ENCODE measurements at places on chromosomes 2 and 18. TPM values are rescaled to one million over a fixed set of nuclear protein-coding genes. Genes with fewer than 3 reads are reported as not detected.
A peak's percentile ranks its signal among the peaks of the same experiment; 100 is the strongest.

Gene SLC4A3
- total RNA-seq = 1.8 TPM

DNA sequence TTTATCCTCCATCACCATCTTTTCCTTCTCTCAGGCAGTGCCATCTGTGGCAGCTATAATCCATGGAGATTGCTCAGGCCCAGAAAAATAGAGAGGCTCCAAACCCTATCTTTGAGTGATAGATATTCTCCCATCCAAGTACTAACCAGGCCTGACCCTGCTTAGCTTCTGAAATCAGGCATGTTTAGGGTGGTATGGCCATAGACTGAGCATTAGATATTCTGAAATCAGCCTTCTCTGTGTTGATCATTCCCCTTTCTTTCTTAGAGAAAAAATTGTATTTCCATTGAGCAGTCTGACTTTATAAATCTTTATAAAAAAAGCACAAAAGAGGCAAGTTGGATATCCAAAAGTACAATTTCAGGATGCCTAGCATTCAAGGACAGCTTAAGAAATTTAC, 131.5 kb upstream of the ACVR2A start:
- no peaks in the 10 kb centered on the region for H3K4me1 ChIP-seq
- no peaks in the 10 kb centered on the region for H3K27me3 ChIP-seq
- no peaks in the 10 kb centered on the region for H3K36me3 ChIP-seq
- no peak overlapping the region for H3K27ac ChIP-seq

DNA sequence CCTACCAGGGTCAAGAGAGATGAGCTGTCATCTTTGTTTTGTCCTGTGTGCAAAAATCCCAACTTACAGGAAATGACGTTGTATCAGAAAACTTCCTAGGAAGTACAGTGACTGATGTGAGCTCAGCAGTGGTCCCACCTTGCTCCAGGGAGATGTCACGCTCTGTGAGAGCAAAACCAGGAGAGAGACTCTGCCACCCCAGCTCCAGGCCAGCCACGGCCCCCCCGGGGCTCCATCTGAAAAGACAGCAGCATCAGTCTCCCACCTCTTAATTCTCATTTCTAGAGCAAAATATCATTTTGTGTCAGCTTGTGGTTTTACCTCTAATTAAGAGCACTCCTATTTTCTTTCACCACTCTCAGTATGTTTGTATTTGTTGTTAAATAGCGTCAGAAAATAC, 57.5 kb downstream of the MYL12B start:
- H3K4me3 ChIP-seq = no peak overlapping the region
- H3K36me3 ChIP-seq = no peaks in the 10 kb centered on the region

GRCh38 chr2:60347781-60348180, 205.7 kb downstream of the BCL11A start:
- H3K27me3 ChIP-seq = no peaks in the 10 kb centered on the region
- no peaks in the 10 kb centered on the region for H3K36me3 ChIP-seq
- no peaks in the 10 kb centered on the region for H3K4me1 ChIP-seq
- no peak overlapping the region for H3K27ac ChIP-seq
- DNase-seq = no peak
- no peak overlapping the region for H3K4me3 ChIP-seq

Gene COLEC12
- 9.5 TPM for total RNA-seq

Gene NPC1
- total RNA-seq = 21.6 TPM

- no peaks in the 10 kb centered on the region for H3K4me1 ChIP-seq
- H3K36me3 ChIP-seq = no peaks in the 10 kb centered on the region
Observed at GRCh38 chr18:46718501-46719341, 38.1 kb downstream of the ST8SIA5 start.

DNA sequence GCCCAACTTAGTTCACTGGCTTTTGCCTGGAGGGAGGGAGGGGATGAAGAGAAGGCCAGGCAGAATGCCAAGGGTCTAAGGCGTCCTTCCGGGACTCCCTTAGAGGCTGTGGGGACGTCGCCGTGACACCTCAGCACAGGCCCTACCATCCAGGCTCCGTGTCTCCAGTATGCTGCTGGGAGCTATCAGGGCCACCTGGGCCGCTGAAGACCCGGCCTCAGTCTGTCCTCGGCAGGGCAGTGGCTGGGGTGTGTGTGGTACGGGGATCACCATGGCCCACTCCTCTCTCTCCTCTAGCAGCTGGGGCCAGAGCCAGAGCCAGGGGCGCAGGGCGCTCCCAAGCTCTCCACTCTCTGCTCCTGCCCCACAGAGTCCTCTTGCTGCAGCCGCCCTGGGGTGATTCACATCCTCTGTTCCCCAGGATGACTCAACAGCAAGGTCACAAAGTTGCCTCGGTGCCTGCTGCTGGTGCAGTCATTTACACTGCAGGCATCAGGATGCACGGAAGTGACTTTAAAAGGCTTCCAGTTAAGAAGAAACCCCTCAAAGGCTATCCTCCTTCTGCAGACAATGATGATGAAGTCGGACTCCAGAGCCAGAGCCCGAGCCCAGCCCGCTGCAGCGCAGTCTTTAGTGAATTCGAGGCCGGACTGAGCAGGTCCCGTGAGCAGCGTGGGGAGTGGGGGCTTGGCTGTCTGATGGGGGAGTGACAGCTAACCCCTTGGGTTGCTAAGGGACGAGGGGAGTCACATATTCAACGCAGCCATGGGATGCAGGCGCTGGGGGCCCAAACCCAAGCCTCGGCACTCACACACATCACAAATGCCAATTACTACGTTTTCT, 31.9 kb downstream of the SNORC start:
- no peak overlapping the region for H3K4me3 ChIP-seq
- H3K36me3 ChIP-seq = no peaks in the 10 kb centered on the region
- no peak overlapping the region for H3K27ac ChIP-seq
- H3K27me3 ChIP-seq = no peaks in the 10 kb centered on the region
- no peaks in the 10 kb centered on the region for H3K4me1 ChIP-seq
- DNase-seq = no peak

Gene PID1
- total RNA-seq = 38.4 TPM

Gene DSG4
- total RNA-seq = not detected

- no peak overlapping the region for H3K4me3 ChIP-seq
- H3K27me3 ChIP-seq = no peaks in the 10 kb centered on the region
- no peaks in the 10 kb centered on the region for H3K36me3 ChIP-seq
- no peaks in the 10 kb centered on the region for H3K4me1 ChIP-seq
Observed at GRCh38 chr2:2862386-2862785, 515.2 kb downstream of the EIPR1 start.

DNA sequence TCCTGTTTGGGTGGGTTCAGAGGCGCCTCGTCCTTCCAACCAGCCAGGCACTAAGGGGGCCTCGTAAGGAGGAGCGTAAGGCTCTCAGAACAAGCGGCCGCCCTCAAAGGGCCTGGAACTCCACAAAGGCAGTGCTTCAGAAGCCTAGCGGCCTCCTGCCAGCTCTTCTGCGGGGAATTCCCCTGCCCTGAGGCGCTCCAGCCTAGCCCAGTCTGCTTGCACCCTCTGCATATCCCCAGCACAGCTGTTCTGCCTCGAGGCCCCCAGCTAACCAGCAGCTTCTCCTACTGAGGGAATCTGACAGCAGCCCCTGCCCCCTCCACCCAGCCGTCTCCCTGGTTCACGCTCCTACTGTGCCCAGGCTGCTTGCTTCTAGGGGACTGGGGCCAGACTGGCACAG, 265.9 kb downstream of the TFCP2L1 start:
- no peaks in the 10 kb centered on the region for H3K4me1 ChIP-seq
- no peaks in the 10 kb centered on the region for H3K36me3 ChIP-seq
- H3K27ac ChIP-seq = peak overlapping the region; percentile 3
- no peak overlapping the region for H3K4me3 ChIP-seq

Gene FBXO41
- total RNA-seq = 5.2 TPM

Gene GALNT5
- 0.11 TPM for total RNA-seq

Gene DYSF
- total RNA-seq = 58.3 TPM

DNA sequence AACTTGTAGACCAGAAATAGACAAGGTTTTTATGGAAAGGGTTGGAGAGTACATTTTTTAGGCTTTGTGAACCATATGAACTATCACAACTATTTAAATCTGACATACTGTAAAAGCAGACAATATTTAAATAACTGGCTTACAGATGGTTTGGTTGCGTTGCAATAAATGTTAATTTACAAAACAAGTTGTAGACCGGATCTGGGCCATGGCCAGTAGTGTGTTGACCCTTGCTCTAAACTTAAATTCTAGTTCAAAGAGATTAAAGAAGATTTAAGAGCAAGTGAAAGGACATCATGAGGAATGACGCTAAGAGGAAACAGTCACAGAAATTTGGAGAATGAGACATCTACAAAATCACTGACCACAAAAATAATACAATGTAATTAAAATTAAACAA, 652.7 kb downstream of the DCDC2C start:
- no peaks in the 10 kb centered on the region for H3K36me3 ChIP-seq
- no peak overlapping the region for H3K4me3 ChIP-seq
- H3K27ac ChIP-seq = no peak overlapping the region
- H3K4me1 ChIP-seq = no peaks in the 10 kb centered on the region
- no peaks in the 10 kb centered on the region for H3K27me3 ChIP-seq

DNA sequence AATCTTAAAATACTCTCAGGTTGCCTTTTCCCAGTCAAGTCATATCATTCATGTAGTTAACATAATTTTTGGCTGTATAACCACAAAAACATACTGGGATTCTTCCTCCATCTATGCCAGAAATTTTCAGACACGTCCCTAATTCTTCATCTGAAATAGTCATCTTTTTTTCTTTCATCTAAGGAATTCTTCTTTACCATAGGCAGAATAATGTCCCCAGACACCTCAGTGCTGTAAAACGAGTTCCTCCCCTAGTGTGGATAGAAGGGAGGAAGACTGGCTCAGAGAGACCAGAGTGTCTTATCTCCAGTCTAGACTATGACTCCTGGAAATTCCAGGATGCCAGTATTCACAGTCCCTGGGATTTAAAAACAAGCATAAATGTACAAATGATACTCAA, 127.8 kb downstream of the MREG start:
- H3K27me3 ChIP-seq = no peaks in the 10 kb centered on the region
- no peaks in the 10 kb centered on the region for H3K36me3 ChIP-seq
- H3K4me3 ChIP-seq = no peak overlapping the region
- H3K4me1 ChIP-seq = no peaks in the 10 kb centered on the region

Gene UGT1A8
- total RNA-seq = not detected

DNA sequence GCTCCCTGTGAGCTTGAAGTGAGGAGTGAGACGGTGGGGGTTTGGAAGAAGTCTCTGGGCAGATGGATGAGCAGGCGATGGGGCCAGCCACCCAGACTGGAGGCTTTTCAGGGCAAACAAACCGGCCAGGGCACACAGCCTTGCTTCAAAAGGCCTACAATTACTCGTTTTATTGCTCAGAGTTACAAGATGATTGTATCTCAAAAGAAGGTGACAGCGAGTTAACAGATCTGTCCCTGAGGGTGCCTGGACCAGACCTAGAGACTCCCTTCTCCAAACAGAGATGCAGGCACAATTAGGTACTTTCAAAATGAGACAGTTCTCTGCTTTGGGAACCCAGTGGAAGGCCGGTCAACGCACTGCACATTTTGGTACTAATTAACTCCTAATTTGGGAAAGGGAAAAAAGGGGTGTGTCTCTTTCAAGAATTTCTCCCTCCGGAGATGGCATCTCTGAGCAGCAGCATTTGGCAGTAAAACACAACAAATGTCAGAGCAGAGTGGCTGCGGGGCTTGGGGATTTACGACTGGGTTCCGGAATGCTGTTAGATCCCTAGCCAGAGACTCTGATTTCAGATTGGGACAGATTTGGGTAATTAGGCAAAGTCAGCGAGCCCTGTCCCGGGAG, 226.7 kb downstream of the TTC32 start:
- H3K27ac ChIP-seq = no peak overlapping the region
- no peak for DNase-seq
- peaks cover 3% of the 10 kb centered on the region for H3K4me1 ChIP-seq
- H3K36me3 ChIP-seq = no peaks in the 10 kb centered on the region
- no peaks in the 10 kb centered on the region for H3K27me3 ChIP-seq

Gene TUBB8B
- total RNA-seq = not detected

DNA sequence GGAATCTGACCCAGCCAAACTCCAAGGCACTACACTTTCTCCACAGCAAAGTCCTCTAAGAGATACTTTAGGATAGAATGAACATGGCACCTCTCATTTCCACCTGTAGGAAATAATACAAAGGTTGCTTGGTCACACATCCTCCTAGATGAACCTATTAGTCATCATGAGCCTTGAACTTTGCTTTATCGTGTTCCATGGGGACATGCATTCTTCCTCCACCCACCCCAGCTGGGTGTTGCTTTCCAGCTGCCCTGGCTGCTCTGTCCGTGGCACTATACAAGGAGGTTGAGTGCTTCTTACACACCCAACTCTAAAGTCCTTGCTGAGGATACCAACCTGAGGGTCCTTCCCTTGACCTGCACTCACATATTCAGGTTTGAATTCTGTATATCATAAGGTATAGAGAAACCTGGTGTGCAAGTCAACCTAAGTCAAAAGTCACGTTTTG, 52.7 kb downstream of the SPRED2 start:
- no peak overlapping the region for H3K4me3 ChIP-seq
- peaks cover 33% of the 10 kb centered on the region for H3K4me1 ChIP-seq
- H3K27ac ChIP-seq = no peak overlapping the region
- DNase-seq = no peak
- H3K36me3 ChIP-seq = no peaks in the 10 kb centered on the region
- no peaks in the 10 kb centered on the region for H3K27me3 ChIP-seq

DNA sequence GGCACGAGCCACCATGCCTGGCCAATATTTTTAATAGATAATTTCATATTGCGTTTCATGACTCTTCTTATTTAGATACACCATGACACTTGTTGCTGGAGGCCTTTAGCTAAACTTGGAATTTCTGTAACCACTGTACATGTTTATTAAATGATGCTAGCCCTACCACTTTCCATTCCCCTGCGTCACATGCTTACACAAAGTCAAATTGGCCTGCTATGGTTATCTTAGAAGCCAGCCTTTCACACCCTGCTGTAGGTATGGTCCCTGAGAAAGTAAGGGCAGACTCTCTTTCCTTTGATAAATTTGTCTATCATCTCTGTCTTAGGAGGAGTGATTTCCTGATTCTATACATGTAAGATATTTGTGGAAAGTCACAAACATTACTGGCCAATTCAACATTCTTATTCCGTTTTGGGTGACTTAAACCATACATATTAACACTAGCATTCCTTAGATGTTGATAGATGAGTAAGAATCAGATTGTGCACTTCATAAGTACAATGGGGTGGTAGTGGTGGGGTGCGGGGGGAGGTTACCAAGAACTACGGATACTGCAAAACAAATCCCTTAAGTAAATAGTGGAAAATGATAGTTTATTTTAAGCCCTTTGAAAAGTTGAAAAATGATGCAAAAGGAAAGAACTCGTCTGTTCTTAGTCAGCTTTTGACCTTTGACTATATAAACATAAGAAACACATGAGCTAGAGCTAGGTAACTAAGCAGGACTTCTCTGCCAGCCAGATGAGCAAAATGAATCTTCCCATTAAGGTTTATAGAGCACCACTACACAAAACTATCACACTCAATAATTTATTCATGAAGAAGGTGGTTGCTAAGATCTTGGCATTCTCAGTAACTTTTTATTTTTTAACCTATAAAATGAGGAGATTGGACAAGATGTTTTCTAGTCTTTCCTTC, 7.9 kb upstream of the NDUFV2 start:
- no peaks in the 10 kb centered on the region for H3K36me3 ChIP-seq
- H3K27ac ChIP-seq = no peak overlapping the region
- H3K27me3 ChIP-seq = no peaks in the 10 kb centered on the region
- DNase-seq = no peak
- no peaks in the 10 kb centered on the region for H3K4me1 ChIP-seq
- H3K4me3 ChIP-seq = no peak overlapping the region

Gene TACR1
- 27.5 TPM for total RNA-seq

Gene SULT1C2
- not detected for total RNA-seq

Gene CFAP53
- total RNA-seq = not detected

- H3K27me3 ChIP-seq = no peaks in the 10 kb centered on the region
- no peaks in the 10 kb centered on the region for H3K36me3 ChIP-seq
- H3K4me3 ChIP-seq = no peak overlapping the region
- no peak for DNase-seq
Observed at GRCh38 chr2:174666845-174667244, 69.2 kb upstream of the WIPF1 start.

Gene SKA1
- total RNA-seq = not detected
